SIG-M5 (cell line): ENCODE measurements at places on chromosomes 2 and 18.

- no peak for DNase-seq
Observed at GRCh38 chr2:173571021-173571821, 216.5 kb downstream of the CDCA7 start.

DNA sequence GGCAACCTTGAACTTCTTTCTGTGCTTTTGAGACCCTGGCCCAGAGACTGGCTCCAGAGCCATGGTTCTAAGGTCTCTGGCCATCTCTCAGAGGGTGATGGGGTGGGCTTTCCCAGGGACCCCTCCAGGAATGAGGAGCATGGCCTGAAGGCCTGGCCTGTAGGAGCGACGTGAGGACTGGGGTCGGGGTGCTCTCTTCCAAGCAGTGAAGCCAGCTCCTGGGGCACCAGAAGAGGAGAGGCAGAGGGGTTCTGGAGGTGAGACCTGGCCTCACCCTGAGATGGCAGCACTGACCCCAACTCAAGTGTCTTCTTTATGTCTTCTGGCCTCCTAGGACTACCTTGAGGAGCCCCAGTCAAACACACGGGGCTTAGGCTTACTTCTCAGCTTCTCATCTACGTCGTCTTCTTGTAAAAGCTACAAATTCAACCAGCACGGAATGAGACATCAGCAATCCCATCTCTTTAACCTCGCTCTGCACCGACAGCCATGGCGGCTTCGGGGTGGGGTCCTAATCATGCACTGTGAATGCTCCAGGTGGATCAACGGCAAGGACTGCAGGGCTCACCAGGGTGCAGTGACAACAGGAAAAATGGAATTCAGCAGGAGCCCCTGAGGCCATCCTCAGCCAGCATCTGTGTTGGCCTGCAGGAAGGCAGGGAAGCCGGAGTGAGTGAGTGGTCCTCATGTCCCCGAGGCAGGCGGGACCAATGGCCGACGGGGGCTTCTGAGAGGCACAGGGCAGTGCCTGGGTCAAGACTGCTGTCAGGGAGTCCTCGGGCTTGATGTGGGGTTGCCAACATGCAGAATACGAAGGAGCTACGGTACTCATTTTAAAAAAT, 214.1 kb downstream of the HDAC4 start:
- DNase-seq = no peak

DNA sequence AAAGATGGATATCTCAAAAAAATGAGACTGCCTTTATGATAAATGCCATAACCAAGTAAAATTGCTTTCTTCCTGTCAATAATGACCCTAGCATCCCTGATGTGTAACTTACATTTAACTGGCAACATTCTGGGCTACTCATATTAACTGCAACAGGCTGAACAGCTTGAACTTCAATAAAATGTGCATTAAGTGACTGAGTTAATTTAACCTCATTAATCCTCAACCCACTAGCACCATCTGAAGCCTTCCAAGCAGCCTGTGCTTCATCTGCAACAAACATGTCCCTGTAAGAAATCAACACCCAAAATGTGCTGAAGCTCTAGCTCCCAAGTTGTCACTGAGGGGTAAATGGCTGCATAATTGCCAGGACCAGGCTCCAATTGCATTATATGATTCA, 296.2 kb upstream of the ZC3H15 start:
- DNase-seq = no peak

DNA sequence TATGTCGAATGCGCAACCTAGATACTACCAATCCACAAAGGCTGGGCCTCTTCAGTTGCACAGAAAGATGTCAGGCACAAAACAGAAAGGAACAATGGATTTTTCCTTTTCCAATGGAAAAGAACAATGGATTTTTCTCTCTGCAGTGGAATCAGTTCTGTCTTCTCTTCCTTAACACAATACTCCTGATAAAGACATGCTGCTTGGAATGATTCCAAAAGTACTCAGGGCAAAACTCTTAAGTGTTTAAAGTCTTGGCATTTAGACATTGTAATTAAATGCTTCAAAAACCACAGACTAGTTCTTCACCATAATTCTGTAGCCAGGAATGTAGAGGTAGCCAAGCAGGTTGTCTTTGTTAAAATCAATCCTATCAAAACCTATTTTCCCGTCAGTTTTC, 46.7 kb upstream of the FLACC1 start:
- no peak for DNase-seq

DNA sequence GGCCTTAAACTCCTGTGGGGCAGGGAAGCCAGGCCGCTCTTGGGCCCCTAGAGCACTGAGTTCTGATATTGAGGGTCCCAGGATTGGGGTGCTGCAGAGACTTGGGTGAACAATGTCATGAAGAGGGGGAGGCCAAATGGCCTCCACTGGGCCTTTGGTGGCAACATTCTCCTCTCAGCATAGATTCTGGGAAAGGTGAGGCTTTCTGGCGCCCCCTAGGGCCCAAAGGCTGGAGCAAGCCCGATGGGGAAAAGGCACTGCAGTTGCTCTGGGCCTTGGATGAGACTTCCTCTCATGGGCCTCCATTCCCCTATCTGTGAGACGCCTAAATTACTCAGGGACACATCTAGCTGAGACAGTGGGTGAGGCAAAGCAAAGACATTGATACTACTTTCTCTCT, 84.8 kb downstream of the ACAA2 start:
- DNase-seq = no peak
